ENCODE measurements at places on chromosomes 1 and 21. TPM values are rescaled to one million over a fixed set of nuclear protein-coding genes. Genes with fewer than 3 reads are reported as not detected.

DNA sequence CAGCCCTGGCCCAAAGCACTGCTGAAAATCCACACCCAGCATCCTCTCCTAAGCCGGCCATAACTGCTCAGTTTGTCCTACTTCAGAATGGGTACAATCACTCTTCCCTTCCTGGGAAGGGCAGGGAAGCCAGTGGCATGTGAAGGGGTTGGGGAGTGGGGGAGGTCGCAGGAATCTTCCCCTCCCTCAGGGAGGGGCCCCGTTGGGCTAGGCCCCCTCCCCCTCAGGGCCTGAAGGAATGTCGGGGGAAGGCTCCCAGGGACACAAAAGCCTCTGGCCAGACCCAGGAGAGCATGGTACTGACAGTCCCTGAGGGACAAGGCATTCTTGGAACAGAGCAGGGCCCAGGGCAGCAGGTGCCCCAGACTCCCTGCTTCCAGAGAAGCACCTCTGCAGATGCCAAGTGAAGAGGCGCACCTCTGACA lies 1.2 kb downstream of the ELOVL1 start:
- no peak for DNase-seq

- no peak for DNase-seq
Measured at GRCh38 chr1:84403347-84403746, 5.1 kb downstream of the DNASE2B start.

DNA sequence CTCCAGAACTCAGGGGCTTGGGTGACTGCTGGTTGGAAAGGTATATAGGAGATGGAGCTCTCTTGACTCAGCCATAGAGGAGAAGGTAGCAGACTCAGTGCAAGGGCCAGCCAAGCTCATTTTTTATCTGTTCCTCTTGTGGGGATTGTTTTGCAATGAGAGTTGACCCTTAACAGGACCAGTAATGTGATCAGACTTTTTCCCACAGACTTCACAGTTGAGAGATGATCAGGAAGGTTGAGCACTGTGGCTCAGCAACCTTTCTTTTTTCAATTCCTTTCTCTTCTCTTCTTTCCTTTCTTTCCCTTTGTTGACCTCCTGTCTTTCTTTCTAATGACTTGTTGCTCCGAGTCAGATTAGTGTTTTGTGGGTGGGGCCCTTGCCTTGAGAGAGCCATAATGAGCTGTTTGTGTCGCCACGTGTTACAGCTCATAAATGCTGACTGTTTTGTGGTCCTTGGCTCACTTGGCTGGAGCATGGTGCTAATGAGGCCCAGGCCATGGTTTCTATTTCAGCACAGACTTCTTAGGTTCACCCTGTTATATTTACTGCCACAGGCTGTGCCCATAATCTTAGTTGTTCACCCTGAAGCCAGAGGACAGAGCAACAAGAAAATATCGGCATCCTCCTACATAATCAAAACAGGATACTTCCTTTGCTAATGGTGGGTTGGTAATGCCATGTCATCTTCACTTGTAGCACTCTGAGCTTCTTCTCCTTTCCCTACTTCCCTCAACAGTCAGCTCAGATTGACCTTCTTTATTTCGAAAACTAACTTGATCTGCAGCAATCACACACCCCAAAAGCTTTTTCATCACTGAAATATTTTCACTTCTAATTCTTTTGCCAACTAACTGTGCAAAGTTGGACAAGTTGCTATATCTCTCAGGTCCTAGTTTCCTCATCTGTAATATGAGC lies 13.9 kb downstream of the ADAM30 start:
- no peak for DNase-seq

Gene SORT1
- 78.6 TPM for total RNA-seq

Gene ITLN2
- total RNA-seq: 0.20 TPM
